ENCODE measurements at places on chromosomes 1 and 21.

- no peak for DNase-seq
These were observed 5.0 kb downstream of the DNAJC16 start for GRCh38 chr1:15531682-15532081.

- no peak for DNase-seq
These were observed 123.7 kb upstream of the ARHGEF16 start for GRCh38 chr1:3330771-3331245.

DNA sequence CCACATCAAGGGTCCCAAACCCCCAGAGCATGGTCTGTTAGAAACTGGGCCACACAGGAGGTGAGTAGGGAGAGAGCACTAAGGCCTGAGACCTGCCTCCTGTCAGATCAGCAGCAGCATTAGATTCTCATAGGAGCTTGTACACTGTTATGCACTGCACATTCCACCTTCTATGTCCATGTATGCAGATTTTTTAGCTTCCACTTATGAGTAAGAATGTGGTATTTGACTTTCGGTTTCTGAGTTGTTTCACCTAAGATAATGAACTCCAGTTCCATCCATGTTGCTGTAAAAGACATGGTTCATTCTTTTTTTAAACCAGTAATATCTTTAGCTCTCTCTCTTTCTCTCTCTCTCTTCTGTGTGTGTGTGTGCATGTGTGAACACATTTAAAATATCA, 663 bp upstream of the GBP6 start:
- no peak for DNase-seq

DNA sequence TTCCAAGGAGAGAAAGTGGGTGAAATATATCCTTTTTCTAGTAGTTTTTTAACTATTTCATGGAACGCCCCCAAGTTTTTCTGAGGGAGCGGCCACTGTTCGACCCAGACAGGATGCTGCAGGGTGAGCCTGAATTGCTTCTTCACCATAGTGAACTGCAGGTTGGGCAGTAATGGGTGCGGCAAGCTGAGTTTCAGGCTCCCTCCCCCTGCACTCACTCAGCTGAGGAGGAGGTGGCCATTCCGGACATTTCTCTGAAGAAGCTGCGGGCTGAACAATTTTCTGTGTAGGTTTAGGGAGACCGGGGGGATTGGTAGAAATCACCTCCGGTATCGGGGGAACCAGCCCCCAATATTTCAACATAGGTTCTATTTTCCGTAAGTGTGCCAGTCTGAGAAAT, 8.2 kb downstream of the DAP3 start:
- DNase-seq: no peak
